Amygdala (tissue), 56 donors: ENCODE measurements at places on chromosomes 6 and 20.

GRCh38 chr6:21188505-21189223 is 404.9 kb upstream of the SOX4 start:
- DNase-seq, result no peak

GRCh38 chr6:160832422-160832821 is 130.4 kb downstream of the PLG start:
- no peak for DNase-seq

DNA sequence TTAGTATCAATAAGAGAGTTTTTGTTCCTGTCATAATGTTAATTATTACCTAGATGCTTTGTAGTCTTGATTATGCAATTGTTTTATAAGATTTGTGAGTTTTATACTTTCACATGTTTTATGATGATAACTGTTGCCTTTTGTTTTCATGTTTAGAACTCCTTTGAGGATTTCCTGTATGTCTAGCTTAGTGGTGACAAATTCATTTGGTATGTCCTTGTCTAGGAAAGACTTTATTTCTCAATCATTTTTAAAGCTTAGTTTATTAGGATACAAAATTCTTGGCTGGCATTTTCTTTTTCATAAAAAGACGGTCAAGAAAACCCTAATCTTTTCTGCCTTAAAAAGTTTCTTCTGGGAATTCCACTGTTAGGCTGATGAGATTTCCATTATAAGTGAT is 849.9 kb upstream of the EYS start:
- DNase-seq, result no peak

DNA sequence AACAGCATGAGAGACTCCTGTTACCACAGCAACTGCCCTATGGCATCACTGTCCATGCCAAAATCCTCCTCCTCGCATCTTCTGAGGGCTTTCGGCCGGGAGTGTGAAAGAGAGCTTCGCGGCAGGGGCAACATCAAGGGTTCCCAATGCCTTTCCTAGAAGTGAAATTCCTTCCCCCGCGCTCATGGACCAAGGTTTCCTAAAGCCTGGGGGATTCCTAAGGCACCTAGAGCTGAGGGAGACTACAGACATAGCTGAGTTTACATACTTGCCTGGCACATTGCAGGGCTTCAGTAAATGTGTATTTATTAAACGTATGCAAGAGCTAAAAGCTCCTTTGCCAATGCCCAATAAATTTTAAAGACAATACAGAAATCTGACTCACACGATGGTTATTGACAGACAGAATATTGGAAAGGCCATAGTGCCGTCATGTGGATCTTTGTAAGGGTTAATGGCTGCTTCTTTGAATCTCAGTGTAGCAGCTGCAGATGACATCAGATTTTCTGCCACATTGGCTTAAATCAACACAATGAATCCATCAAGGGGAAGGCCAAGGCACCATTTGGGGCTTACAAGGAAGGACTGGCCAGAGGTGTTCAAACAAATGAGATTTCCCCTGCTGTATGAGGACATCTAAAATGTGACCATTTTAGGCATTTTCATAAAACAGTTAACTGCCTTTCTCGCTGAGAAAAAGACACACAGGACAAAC is 281.2 kb upstream of the JARID2 start:
- no peak for DNase-seq
